ENCODE measurements at places on chromosomes 11 and 22.

DNA sequence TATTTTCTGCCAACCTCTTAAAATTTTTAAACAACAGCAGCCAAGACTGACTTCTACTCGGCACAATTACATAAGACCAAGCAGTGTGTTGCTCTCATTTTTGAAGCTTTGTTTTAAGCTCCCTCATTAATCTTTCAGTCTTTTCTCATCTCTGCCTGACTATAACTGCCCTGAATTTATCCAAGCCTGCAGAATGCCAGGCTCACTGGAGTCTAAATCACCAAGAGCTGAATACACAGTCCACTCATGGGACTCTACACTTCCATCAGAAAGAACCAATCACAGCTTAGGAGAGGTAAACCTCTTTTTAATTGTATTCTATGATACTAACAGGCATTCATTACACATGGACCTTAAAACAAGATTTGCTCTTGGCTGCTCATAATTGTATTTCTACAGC, 178.7 kb downstream of the CADM1 start:
- DNase-seq: no peak

- DNase-seq: peak; percentile 98
Observed at GRCh38 chr11:65498977-65499712, at the start of gene MALAT1. Gene MALAT1, plus strand, starts transcription at chr11:65499045.

DNA sequence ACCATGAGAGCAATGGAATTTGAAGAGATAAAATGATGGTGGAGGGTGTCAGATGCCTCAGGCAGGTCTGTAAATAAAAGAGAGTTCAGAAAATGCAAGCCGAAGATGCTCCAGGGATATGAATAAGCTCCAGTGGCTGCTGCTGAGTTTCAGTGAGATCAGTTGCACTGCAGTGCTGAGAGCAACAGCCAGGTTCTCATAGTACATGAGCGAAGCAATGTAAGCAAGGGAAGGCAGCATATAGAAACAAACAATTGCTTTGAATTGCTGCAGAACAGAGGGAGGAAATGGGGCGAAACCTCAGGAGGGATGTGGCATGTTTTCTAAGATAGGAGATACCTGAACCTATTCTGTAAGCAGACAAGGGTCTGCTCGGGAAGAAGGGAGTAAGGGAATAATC, 369.5 kb downstream of the AASDHPPT start:
- DNase-seq: no peak

GRCh38 chr11:40384991-40385390, 1074.5 kb downstream of the LRRC4C start:
- no peak for DNase-seq

DNA sequence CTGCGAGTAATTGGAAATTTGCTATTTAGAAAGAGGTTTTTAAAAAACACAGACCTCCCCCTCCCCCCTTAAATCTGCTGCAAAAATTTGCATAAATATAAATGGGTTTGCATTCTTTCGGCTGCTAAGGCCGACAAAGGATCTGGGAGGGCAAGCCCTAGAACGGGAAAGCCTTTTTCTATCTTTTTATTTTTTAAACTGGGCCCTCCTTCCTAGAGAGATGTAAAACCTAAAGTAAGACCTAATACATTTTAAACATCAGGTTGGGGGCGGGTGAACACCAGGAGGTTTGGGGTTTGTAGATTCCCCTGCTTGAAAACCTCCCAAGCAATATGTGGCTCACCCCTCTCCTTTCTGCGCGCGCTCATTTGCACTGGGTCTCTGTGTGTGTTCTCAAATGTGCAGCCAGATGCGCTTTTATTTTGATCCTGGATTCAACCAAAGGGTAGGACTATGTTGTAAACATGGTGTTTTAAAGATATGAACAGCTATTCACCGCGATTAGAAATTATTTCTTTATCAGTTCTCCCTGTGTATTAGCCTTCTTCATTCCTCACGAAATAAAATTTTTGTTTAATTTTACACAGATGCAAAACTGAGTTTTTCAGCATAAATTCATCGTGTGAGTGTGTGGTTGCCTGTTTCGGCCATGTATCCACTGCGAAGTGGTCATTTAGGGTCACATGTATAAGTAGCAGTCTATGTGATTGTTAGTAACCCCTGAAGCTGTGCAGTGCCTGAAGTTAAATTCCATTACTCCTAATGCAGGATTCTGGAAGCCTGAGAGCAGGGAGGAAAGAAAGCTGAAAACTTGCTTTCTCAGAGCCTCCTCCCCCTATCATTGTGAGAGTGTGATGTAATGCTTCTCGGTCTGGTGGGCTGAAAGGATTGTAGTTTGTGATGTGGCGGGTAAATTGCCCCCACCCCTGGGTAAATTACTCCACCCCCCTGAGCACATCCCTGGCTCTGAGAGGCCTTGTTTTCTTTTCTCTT, 988 bp downstream of the TNRC6B start:
- DNase-seq: peak; percentile 88

- DNase-seq: no peak
Observed at GRCh38 chr11:67503119-67504004, 1.8 kb downstream of the PITPNM1 start.

GRCh38 chr11:134330611-134331353, 1.0 kb upstream of the GLB1L2 start:
- no peak for DNase-seq

DNA sequence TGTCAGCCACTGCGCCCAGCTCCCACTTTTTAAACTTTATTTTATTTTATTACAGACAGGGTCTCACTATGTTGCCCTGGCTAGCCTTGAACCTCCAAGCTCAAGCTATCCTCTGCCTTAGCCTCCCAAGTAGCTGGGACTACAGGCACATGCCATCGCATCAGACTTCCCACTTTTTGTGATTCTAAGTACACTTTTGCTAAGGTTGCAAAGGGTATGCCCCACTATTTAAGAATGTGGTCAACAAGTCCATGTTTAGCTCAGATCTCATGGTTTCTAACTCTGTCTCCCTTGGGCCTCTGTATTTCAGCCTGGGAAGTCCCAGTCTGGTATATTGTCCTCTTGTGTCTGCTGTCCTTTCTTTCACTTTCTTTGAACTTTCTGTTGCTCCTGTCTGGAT, 35.3 kb downstream of the EXPH5 start:
- DNase-seq: no peak

DNA sequence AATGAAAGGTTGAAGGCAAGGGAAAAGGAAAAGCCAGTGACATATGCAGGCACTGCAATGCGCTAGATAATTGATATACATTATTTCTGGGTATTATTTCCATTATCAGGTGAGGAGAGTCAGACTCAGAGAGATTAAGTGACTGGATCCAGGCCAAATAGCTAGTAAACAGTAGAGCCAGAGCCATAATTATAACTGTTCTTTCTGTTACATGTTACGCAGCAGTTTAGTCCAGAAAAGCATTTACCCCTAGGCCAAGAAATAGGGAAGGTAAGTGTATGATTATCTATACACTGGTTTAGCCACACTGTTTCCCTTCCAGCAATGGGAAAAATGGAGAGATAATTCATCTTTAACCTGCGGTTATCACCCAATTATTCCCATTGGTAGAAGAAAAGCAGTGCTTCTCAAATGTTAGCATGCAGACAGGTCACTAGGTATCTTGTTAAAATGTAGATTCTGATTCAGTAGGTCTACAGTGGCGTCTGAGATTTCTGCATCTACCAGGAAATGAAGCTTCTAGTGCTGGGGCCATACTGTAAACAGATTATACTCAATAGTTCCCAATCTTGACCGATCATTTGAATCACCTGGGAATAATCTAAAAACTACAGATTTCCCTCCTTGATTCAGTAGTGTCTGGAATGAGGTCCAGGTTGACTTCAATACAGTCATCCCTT, 69.4 kb downstream of the RBFOX2 start:
- no peak for DNase-seq

Measured in kidney (tissue), 22 donors.